Activated CD4-positive, alpha-beta T cell treated with anti-CD3 and anti-CD28 coated beads, Interleukin-2, amount 10 ng/mL, durations not matched to agents 24 days and 14 days (primary cell): ENCODE measurements at places on chromosomes 12 and 14. TPM values are rescaled to one million over a fixed set of nuclear protein-coding genes. Genes with fewer than 3 reads are reported as not detected.

- peak overlapping the region; percentile 91 for H3K27ac ChIP-seq
- peak overlapping the region; percentile 90 for H3K4me3 ChIP-seq
- H3K36me3 ChIP-seq: peaks cover 41% of the 10 kb centered on the region
These were observed 700 bp downstream of the PRKAG1 start for GRCh38 chr12:49017891-49018260.

- no peaks in the 10 kb centered on the region for H3K36me3 ChIP-seq
- no peak for DNase-seq
- H3K27ac ChIP-seq: no peak overlapping the region
- H3K27me3 ChIP-seq: peaks cover 2% of the 10 kb centered on the region
- peaks cover 36% of the 10 kb centered on the region for H3K4me1 ChIP-seq
These were observed 420.1 kb downstream of the FUT8 start for GRCh38 chr14:65832431-65833266.

DNA sequence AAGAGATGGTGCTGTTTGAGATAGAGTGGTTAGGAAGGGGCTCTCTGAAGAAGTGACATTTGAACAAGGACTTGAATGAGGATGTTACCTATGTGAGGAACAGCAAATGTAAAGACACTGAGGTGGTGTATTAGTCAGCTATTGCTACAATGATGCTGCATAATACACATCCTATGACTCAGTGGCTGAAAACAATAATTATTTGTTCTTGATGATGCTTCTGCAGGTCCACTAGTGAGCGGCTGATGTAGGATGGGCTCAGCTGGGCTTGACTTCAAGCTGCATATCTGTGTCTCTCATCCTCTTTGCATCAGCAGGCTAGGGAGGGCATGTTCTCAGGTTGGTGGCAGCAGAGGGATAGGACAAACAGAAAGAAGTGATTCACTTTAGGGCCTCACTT, 21.4 kb upstream of the CLMN start:
- no peak for DNase-seq
- H3K27ac ChIP-seq: no peak overlapping the region
- no peaks in the 10 kb centered on the region for H3K36me3 ChIP-seq
- H3K4me3 ChIP-seq: no peak overlapping the region

DNA sequence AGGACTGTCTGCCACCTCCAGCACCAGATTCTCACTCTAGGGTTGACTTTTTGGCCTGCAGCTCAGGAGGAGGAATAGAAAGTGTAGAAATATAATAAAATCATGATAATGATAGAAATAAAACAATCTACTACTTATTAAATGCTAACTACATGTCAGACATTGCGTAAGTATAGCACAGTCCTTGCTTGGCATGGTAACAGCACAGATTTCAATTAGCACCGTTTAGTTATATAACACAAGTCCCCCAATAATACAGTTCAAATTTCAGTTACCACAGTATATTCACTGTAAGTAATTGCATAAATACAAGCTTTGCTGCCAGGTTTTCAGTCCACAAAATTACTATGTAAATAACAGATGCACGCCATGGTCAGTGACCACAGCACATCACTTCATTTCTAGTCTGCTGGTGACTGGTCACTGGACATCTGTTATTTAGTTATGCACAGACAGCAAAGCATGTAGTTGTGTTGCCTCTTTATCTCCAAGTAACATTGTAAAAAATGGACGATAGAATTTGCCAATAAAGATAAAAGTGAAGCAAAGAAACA, 6.5 kb upstream of the GLT8D2 start:
- no peak for DNase-seq
- H3K36me3 ChIP-seq: no peaks in the 10 kb centered on the region
- H3K27me3 ChIP-seq: peaks cover 72% of the 10 kb centered on the region
- H3K4me3 ChIP-seq: no peak overlapping the region
- peaks cover 6% of the 10 kb centered on the region for H3K4me1 ChIP-seq

- H3K4me1 ChIP-seq: peaks cover 80% of the 10 kb centered on the region
- peak overlapping the region; percentile 63 for H3K4me3 ChIP-seq
- peak; percentile 87 for DNase-seq
- peak overlapping the region; percentile 78 for H3K27ac ChIP-seq
These were observed 69.2 kb downstream of the RASSF3 start for GRCh38 chr12:64679487-64680001.

- no peaks in the 10 kb centered on the region for H3K36me3 ChIP-seq
- H3K4me1 ChIP-seq: no peaks in the 10 kb centered on the region
- no peaks in the 10 kb centered on the region for H3K27me3 ChIP-seq
- H3K4me3 ChIP-seq: no peak overlapping the region
- H3K27ac ChIP-seq: no peak overlapping the region
- no peak for DNase-seq
These were observed 265.2 kb downstream of the KSR2 start for GRCh38 chr12:117703584-117703983.

GRCh38 chr14:98844456-98844855, 427.5 kb downstream of the BCL11B start:
- no peak overlapping the region for H3K27ac ChIP-seq
- no peaks in the 10 kb centered on the region for H3K36me3 ChIP-seq
- peaks cover 12% of the 10 kb centered on the region for H3K27me3 ChIP-seq
- H3K4me1 ChIP-seq: no peaks in the 10 kb centered on the region
- DNase-seq: no peak

The PLEKHD1 gene
- 0.12 TPM in 1 of 2 replicates, not detected in the other for total RNA-seq
